DMS153 (cell line): ENCODE measurements at places on chromosomes 7 and 10.

GRCh38 chr10:27392606-27393005 is 111.5 kb upstream of the RAB18 start:
- DNase-seq: no peak

DNA sequence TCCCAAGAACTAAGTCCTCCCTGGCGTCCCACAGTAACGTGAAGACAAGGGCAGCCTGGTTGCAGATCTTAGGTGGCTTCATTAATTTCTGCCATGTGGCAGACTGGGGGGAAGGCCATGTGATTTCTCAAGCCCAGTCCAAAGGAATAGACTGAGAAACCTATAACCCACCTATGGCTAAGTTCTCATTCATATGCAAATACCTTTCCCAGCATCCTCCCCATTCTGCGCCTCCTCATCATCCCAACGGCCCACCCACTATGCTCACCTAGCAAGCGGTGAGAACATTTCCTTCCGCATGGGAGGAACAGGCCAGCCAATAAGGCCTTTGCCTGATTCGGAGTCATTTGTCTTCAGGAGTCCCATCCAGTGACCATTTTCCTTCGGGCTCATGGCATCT is 8.2 kb upstream of the CLEC2L start:
- DNase-seq: no peak

DNA sequence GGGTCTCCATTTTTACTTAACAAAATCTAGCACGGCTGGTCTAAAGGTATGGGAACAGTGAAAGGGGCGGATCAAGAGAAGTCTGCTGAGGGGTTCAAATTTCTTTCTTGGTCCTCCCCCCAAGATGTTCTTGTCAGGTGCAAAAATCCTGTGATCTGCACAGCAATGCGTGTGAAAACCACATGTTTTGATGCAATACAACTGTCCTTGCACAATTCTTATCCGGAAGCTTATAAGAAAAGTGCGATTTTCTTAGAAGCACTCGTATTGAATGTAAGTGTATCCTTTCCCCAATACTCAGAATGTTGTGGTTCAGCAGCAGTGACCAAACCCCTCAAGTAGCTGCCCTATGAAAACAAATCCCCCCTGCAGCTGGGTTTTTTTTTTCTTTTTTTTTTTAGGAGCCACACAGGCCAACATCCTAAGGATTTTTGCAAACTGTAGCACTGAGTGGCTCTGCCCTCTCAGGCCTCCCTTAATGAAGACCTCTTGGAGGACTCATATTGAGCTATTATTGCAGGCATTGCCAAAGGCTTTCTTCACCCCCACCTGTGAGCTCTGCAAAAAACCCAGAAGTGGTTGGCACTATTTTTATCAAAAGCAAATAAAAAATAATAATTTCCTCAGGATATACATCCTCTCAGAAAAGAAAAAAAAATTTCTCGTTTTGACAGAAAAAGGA is 151.9 kb upstream of the ITGB1 start:
- no peak for DNase-seq

DNA sequence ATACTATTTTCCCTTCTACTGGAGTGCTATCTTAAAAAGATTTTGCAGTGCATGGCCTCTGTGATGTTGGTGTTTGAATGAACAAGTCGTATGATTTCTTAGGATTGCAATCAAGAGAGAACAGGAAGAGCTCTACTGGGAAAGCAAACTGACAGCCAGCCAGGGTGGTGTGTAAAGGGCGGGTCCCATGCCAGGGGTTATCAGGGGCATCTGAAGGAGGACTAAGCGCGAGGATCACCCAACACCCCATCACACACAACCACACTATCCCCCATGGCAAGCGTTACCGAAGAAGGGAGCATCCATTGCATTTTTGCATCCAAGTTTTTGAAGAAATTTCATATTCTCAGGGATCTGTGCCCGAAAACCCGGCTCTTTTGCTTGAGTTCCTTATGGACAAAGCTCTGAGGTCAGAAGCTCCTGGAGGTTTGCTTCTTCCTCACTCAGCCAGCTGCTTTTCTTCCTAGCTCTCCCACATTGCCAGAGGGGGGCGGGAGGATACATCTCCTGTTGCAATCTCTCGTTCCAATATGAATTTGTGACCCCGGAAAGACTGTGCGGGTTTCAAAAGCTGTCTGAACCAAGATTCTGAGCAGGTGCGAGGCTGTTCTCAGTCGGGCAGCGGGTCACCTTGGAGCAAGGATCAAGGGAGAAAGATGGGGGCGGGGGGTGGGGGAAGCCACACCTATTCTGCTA is 5.2 kb downstream of the NEUROD6 start:
- DNase-seq: no peak

- no peak for DNase-seq
Measured at GRCh38 chr10:94428766-94429707, 26.7 kb downstream of the TBC1D12 start.

DNA sequence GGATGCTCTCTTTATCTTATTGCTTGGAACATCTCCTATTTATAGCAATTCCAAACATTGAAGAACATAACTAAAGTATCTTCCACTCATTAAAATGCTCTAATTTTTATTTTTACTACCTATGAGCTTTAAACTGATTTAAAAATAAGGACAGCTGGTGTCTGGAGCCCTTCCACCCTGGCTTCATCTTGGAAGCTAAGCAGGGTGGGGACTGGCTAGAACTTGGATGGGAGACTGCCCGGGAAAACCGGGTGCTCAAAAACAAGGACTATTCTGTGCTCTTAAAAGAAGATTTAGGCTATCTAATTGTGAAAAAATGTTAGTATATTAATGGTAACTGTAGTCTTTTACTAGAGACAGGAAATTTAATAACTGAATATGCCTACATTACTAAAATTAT is 69.2 kb downstream of the ARMC3 start:
- DNase-seq: no peak

DNA sequence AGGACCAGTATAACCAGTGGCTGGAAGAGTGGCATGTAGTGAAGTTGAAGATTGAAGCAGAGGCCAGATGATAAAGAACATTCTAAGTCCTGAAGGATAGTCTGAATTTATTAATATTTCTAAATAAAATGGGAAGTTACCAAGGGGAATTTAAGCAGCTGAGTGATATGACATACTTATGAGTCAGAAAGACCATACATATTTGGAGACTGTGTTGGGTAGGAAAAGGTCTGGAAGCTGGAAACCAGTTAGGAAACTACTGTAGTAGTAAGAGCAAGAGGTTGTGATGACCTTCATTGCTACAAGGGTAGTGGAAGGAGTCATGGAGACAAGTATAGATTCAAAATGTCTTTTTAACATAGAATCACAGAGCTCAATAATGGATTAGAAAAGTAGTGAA is 752.3 kb downstream of the SUGCT start:
- no peak for DNase-seq
